Uterus (tissue), 4 donors: ENCODE measurements at places on chromosomes 2 and 18. TPM values are rescaled to one million over a fixed set of nuclear protein-coding genes. Genes with fewer than 3 reads are reported as not detected.

EPB41L3 gene
- 38.7 TPM for total RNA-seq

GDF7 gene
- total RNA-seq: 1.5 TPM

HAAO gene
- total RNA-seq: 18.5 TPM

CIAO1 gene
- total RNA-seq: 102 TPM
